ENCODE measurements at places on chromosomes 11 and 22. TPM values are rescaled to one million over a fixed set of nuclear protein-coding genes. Genes with fewer than 3 reads are reported as not detected.

Gene MISFA
- 3.2 TPM for total RNA-seq

Gene ZNF280B
- total RNA-seq = 3.3 TPM

Gene PGR
- total RNA-seq = not detected

Gene GLB1L2
- total RNA-seq = 1.7 TPM

Gene TSGA10IP
- total RNA-seq = not detected

Gene SGSM1
- total RNA-seq = 0.75 TPM

Gene ASPHD2
- 8.5 TPM for total RNA-seq

Gene SLC22A25
- not detected for total RNA-seq

Gene VSIG10L2
- not detected for total RNA-seq

Gene IL17REL
- not detected for total RNA-seq

Gene UBQLN3
- not detected for total RNA-seq

Gene PANX2
- 3.0 TPM for total RNA-seq

Gene GGTLC3
- total RNA-seq = not detected

Gene CCDC87
- total RNA-seq = not detected
